CMK (cell line): ENCODE measurements at places on chromosomes 12 and 14.

DNA sequence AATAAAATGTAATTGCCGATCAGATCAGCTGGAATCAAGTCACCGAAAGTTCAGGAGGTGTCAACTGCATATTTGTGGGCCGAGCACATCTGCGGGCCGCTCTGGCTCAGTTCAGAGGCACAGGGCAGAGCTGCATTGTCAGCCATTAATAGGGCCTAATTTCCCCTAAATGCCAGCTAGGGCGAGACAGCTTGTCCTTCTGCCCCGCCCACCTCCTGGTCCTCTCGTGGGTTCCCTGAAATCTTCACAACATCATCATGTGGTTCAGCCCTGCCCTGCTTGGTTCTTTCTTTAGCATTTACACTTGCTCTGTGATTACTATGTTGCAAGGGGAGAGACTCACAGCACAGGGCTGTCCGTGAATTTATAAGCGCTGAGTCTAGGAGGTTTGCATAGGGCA lies 148.9 kb downstream of the CHST11 start:
- DNase-seq: no peak

DNA sequence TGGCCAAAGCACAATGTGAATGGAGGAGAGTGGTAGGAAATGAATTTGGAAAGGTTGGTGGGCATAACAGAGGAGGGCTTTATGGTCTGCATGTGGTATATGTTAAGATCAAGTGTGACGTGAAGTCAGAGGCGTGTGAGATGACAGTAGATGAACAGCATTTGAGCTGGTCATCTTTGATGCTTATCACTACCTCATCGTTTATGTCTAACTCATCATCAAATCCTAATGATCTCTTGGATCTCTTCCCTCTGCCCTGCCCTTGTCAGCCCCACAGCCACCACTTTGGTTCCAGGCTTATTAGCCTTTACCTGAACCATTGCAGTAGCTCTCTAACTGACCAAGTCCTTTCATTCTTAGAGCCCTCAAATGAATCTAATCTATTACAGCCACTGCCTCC lies 132.5 kb downstream of the LLPH start:
- no peak for DNase-seq

DNA sequence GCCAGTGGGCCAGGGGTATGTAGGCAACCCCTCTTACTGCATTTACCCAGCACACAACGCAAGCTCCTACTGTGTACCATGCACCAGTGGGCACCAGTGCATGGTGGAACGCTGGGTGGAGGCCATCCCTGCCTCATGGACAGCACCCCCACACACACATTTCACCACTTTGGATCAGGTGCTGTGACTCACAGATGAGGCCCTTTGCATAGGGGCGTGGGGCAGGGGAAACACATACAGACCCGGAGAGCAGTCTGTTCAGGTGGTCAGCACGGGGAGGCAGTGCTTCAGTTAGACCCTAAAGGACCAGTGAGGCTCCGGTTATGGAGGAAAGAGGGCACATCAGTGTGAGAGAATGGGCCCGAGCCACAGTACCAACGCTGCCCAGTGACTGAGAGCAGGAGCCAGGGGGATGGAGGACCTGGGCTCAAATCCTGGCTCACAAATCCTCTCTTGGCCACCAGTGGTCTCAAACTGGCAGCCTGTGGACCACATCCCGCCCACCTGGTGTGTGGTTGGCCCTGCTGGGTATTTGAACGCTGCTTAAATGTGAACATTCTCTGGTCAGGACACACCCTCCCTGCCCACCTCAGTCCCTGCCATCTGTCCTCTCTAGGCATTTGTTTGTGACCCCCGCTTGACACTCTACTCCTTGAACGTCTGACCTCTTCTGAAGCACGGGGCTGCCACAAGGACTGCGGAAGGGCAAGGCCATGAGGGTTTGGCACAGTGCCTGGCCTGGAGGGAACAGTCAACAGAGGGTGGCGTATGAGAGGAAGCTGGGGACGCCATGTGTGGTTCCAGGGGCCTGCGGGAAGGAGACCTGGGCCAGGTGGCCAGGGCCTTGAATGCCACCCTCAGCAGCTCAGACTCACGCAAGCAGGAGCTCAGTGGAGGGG lies 46.7 kb downstream of the FAM222A start:
- no peak for DNase-seq

- no peak for DNase-seq
Observed at GRCh38 chr12:109214131-109214530, 95.0 kb downstream of the FOXN4 start.

GRCh38 chr12:57235728-57236131 lies 6.2 kb downstream of the SHMT2 start:
- DNase-seq: no peak

- DNase-seq: no peak
Observed at GRCh38 chr12:118501489-118501888, 125.1 kb downstream of the SUDS3 start.

DNA sequence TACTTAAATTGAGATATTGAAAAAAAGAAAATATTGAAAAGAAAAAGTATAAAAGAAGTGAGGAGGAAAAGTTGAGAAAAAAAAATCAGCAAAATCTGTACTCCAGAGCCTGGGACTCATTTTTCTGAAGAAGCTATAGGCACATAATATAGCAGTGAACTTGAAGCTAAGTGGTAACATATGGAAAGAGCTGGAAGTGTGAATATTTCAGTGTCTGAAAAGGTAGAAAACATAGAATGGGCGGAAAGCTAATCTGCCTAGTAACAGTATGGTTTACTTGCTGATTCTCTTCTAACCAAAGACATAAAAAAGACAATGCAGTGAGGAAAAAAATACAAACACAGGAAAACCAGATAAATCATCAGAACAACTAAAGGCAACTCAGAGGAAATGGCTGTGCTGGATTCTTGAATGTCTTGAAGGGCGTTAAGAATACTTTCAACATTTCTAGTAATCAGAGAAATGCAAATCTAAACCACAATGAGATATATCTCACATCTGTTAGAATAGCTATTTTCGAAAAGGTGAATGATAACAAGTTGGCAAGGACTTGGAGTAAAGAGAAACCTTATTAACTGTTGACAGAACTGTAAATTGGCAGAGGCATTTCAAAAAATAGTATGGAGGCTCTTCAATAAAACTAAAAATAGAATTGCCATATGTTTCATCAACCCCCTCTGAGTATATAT lies 784.6 kb downstream of the LRFN5 start:
- no peak for DNase-seq

DNA sequence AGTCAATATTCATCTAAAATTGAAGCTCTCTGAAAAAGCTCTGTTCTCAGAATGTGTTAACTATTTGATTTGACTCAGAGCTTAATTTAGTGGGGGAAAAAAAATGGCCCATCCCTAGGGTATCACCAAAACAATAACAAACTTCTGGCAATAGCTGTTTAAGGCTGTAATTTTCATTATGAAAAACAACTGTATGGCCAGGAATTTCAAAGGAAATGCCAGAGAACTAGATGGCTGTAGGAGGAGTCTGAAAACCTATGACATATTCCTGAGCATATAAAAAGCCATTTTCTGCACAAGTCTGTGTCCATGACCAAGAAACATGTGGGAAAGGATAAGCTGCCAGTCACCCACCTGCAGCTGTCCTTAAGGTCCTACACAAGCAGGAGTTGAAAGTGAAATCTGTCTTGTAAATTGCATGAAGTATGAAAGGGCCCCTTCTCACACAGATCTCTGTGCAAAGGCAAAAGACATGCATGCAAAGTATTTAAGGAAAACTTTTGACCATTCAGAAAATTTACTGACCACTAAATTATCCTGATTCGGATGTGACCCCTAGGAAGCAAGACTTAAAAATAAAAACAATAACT lies 299.1 kb downstream of the BTG1 start:
- no peak for DNase-seq

DNA sequence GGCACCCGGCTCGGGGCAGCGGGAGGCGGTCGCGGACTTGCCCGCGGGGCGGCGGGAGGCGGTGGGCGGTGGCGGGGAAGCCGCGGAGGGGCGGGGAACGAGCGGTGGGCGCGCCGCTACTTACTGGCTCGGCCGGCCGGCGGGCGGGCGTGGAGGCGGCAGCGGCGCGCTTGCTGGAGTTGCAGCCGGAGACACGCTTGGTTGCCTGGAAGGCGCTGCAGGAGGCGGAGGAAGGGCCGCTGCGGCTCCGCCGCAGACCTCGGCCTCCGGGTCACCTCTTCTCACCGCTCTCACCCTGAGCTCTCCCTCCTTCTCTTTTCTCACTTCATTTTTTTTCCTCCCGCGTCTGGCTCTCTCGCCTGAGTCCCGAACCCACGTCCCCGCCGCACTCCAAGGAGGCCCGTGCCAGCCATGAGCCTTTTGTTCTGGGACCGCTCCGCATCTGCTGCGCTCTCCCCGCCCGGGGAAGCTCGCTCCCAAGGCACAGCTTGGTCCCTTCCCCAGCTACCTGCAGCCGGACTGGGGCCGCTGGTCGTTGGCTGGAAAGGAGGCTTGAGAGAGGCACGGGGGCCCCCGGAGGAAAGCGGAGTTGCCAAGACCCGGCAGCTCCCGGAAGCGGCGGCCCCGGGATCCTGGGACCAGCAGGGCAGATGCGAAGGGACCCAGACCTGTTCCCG lies 592 bp upstream of the KCNK10 start:
- no peak for DNase-seq

- no peak for DNase-seq
Observed at GRCh38 chr14:54645639-54646038, 78.7 kb downstream of the SAMD4A start.

DNA sequence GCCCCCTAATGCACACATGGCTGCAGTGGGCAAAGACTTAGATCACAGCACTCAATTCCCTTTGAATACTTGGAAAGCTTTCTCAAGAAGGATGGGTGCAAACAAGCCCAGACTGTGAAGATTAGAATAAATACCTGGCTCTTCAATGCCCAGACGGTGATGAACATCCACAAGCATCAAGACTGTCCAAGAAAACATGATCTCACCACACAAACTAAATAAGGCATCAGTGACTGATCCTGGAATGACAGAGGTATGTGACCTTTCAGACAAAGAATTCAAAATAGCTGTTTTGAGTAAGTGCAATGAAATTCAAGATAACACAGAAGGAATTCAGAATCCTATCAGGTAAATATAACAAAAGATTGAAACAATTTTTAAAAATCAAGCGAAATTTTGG lies 43.8 kb upstream of the ZDHHC17 start:
- DNase-seq: no peak

DNA sequence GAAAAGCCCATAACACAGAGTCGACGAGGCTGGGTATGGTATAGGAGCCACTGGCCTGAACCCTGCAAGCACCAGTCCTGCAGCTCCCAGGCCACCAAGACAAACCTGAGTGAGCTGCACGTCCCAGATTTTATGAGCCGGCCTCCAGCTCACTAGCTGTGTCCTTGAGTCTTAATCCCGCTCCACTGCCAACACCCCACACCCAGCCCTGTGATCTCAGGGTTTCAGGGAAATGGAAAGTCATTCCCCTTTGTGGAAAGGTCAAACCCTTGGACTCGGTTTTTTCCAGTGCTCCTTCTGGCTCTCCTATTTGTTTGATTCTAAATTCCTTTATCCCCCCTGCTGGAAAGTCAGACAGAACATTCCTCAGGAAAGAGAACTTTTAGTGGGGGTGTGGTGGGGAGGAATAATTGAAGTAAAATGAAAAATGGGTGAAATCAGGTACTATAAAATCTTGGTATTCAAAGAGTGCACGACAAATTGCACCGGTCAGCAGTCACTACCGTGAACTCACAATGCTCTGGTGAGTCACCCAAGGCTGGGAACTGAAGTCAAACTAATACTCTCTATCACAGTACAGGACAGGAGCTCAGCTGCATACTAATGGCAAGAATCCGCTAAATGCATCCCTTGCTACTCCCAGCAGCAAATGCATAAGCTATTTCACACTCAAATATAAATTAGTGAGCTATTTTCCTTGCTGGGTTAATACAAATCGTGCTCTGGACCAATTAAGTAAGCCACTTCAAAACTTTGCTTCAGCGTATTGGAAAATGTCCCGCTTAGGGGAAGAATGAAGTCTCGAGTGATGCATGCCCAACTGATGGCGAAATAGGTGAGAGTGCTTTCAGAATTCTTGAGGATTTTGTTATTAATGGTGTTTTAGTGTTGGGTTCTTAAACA lies 9.0 kb downstream of the PITPNM2 start:
- DNase-seq: no peak

DNA sequence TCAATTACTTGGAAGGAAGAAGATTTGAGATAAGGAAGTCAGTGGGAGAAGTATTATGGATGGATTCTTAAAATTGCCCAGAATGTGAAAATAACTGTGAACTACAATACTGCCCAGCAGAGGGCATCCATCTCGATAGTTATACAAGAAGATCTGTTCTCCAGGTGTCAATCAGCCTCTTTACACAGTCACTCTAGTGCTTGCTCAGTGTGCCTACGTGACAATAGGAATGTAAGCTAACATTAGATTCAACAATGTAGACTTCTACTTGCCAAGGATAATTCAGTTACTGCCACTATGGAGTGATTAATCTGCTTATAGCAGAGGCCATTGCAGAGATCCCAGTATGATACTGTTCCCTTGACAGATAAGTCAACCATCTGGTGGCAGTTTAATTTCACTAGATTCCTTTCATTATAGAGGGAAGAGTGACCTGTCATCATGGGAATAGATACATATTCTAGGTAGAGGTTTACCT lies 10.6 kb upstream of the MAP4K5 start:
- no peak for DNase-seq

GRCh38 chr12:55932551-55932910 lies 1.6 kb downstream of the DGKA start:
- DNase-seq: no peak

- no peak for DNase-seq
Observed at GRCh38 chr12:2187195-2187945, 134.6 kb downstream of the CACNA1C start.

DNA sequence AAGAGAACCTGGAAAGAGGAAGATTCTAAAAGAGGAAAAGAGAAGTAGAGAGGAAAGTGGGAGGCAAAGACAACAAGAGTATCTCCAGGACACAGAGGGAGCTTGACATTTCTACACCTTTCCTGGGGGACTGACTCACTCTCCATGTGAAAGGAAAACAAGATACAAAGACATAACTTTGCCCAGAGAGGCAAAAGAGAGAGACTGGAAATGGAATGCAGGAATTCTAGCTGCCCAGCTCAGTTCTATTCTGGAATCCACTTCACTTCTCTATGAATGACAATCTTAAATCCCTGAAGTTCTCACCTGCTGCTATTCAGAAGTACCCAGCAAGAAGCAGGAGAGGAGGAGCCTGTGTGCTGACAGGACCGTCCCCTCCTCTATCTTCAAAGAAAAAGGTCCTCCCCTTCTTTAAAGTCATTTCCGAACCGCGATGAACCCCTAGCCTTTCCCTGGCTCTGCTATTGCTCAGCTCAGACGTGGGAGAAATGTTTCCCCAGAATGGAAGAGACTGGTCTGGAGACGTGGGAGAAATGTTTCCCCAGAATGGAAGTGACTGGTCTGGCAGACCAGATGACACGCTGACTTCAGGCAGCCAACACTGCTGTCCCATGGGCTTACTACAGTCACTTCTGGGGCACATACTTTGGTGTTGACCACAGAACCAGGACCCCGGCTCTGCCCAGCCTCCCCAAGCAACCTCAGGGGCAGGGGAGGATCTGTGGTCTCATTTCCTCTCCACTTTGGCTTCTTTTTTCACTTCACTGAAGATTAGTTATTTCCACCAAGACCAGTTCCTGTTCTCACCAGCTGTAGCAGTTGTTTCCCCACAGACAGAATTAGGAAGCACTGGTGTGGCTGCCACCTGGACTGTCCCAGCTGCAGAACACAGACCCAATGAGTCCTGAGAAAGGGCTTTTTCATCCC lies 8.3 kb downstream of the FMNL3 start:
- peak; percentile 36 for DNase-seq

GRCh38 chr12:82523996-82524395 lies 162.7 kb upstream of the TMTC2 start:
- no peak for DNase-seq

GRCh38 chr12:15323480-15323879 lies 1.2 kb downstream of the PTPRO start:
- DNase-seq: no peak
